Keratinocyte (primary cell): ENCODE measurements at places on chromosomes 2 and 18.

GRCh38 chr18:50158866-50159653 lies 35.9 kb downstream of the MYO5B start:
- no peak for DNase-seq

DNA sequence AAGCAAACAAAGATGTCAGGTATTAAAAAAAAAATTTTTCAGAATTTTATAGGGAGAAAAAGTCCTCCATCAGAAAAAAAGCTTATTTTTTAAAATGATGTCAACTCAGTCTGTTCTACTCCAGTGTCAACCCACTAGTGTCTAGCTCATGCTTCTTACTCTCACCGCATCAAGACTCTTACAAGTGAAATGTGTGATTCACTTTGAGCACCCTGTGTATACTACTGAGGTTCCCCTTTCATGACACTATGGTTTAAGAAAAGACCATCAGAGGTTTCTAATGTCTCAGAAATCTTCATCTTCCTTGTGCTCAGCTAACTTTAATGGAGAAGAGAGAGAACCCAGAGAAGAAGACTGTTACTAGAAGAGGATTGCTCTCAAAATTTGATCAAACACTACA lies 43.4 kb downstream of the FEZ2 start:
- no peak for DNase-seq

DNA sequence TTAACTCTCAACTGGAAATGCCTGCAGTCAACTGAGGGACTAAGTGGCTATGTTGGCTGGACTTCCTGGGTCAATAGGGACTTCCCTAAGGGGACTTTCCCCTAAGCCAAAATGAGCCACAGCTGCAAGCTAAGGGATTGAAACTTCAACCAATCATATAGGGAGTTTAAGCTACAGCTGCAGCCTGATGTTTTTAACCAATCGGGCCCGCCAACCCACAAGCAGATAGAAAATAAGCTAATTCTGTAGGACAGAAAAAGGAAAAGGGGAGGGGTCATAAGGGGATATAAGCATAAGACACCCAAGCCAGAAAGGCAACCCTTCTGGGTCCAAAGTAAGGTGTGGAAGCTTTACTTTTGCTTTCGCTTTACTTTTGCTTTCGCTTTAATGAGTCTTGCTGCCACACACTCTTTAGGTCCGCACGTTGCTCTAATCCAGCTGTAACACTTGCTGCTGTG lies 927.5 kb downstream of the ERBB4 start:
- DNase-seq, result no peak

- no peak for DNase-seq
Observed at GRCh38 chr2:28233164-28233676, 159.4 kb upstream of the FOSL2 start.

DNA sequence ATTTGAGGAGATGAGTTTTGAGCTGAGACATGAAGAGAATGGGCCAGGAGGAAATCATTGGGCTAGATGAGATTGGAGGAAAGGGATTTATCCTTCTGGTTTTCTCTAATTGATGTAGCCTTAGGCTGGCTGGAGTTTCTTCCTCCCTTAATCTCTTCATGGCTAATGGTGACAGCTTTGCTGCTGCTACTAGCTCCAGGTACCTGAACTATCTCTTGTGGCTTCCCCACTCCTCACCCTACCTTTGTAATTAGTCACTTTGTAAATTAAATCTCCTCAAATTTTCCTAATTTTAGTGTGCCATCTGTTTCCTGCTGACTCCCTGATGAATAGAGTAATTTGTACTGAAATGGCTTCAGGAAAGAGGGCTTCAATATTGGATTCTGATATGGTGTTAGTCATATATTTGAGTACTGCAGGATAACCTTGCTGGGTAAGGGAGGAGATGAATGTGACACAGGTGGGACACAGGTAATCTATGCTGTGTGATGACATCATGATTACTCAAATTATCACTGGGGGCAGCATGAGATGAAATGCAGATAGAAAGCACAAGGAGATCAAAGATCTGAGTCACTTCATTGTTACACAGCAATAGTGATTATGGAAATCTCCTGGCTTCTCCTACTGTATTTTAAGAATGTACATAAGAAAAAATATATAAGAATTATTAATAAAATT lies 1134.1 kb upstream of the DDX18 start:
- no peak for DNase-seq

DNA sequence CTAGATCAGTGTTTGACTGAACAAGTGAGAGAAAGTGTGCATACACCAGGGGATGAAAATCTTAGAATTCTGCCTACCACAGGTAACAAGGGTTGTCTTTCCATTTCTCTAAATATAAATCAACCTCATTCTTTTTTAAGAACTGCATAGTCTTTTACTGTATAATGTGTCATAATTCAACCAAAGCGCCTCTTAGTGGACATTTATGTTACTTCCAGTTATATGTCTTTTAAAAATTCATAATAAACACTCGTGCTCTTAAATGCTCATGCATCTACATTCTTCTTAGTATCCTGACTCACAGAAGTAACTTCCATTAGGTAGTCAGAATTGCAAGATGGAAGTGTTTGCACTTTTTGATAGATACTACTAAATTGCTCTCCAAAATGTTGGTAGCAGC lies 76.2 kb downstream of the CHRNA1 start:
- DNase-seq, result no peak

GRCh38 chr2:60882971-60883753 lies 1.8 kb downstream of the REL start:
- DNase-seq, result no peak

DNA sequence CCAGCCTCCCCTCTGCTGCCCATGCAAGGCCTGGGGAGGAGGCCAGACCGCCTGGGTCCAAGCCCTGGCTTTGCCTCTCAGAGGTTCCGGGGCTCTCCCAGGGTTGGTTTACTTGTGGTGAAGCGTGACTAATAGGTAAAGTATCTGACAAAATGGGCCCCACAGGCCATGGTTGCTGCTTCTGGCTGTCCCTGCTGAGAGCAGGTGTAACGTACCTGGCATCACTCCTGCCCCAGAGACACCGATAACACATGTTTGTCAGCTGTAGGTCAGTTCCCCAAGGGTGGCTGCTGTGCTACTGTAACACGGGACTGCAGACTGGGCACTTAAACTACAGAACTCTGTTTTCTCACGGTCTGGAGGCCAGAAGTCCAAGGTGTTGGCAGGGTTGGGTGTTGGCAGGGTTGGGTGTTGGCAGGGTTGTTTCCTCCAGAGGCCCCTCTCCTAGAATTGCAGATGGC lies 34.1 kb downstream of the ODC1 start:
- no peak for DNase-seq

- no peak for DNase-seq
Observed at GRCh38 chr2:24182507-24182906, 7.7 kb downstream of the FAM228A start.

DNA sequence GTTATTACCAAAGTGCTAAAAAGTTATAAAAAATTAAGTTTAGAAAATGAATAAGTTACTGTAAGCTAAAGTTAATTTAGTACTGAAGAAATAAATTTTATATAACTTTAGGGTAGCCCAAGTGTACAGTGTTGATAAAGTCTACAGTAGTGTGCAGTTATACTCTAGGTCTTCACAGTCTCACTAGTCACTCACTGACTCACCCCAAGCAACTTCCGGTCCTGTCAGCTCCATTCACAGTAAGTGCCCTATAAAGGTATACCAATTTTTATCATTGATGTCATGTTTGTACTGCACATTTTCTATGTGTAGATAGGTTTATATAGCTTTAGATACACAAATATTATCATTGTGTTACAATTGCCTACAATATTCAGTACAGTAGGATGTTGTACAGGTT lies 518.3 kb upstream of the PIK3C3 start:
- no peak for DNase-seq

DNA sequence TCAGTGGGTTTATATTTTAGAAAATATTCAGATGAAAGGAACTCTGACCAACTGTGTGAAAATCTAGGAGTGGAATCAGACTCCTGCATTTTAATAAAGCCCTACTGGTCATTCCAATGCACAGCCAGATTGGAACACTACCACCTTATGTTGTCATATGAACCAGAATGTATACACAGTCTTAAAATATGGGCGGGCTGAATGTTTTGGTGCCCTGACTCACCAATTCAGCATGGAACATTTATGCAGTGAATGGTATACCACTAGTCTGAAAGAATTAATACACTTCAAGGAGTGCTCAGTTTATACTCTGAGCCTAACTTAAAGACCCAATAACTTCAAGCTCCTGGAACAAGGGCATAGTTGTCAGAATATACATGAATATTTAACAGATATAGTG lies 280.9 kb upstream of the TCF4 start:
- no peak for DNase-seq

DNA sequence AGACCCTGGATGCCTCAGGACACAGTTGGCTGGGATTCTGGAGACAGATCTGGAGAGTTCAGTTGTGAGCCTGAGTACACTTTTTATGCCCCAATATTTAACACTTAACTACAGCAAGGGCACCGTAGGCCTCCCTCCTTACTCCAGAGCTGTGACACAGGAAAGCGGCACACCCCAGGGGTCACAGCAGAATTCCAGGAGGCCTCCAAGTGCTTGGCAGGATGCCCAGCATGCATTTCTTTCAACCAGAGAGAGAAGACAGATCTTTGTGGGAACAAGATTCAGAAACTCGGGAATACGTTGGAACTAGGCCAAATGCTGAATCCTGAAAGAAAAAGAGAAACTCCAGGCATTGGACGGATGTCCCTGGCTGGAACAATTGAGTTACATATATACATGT lies 199.2 kb upstream of the NT5C1B start:
- DNase-seq, result no peak

DNA sequence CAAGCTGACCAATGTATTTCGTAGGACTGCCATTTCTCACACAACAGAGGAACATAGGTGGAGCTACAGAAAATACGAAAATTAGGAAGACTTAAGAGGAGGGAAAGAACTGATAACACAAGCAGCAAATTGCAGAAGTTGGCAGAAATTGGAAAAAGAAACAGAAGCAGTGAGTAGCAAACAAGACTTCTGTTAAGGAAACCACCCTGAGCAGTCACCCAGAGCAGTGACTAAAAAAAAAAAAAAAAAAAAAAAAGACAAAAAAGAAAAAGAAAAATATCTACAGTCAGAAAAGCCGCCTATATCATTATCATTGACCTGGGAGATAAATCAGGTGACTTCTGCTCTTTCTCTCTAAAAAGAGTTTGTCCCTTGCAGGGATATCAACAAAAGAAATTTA lies 21.4 kb downstream of the STK17B start:
- no peak for DNase-seq

DNA sequence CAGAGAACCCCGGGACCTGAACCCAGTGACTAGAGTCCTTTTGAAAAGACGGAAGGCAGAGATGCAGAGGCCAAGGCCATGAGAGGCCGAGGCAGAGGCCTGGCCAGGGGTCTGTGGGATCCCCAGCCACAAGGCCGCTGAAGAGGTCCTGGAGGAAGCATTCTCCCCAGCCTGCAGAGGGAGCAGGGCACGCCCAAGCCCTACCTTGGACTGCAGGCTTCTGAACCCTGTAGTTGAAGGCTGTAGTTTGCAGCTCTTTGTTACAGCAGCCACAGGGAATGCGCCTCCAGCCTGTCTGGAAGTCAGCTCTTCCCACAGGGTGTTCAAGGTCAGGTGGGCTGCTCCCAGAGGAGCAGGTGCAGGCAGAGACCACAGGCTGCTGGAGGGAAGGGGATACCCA lies 22.1 kb upstream of the PXDN start:
- no peak for DNase-seq

GRCh38 chr2:101881131-101881530 lies 110.6 kb upstream of the IL1R2 start:
- DNase-seq, result no peak

DNA sequence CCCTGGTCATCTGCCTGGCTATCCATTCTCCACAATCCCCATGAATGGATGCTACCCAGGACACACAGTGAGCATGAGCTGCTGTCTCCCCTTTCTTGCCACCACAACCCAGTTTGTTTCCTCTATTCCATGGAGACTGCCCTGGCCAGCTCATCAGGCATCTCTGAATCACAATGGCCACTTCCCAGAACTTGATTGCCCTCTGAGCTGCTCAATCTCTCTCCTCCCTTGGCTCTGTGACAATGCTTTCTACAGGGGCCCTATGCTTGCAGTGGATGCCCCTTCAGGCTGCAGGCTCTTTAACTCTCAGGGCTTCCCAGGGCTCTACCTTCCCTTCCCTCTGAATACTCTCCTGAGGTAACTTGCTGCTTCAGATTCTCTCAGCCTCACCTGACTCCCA lies 14.4 kb upstream of the SLC4A5 start:
- no peak for DNase-seq

GRCh38 chr2:105858868-105859693 lies 114.4 kb downstream of the NCK2 start:
- DNase-seq, result peak; percentile 62

- no peak for DNase-seq
Observed at GRCh38 chr2:51410331-51410730, 378.4 kb upstream of the NRXN1 start.

- DNase-seq, result no peak
Observed at GRCh38 chr18:9135912-9136314, 668 bp upstream of the ANKRD12 start.

DNA sequence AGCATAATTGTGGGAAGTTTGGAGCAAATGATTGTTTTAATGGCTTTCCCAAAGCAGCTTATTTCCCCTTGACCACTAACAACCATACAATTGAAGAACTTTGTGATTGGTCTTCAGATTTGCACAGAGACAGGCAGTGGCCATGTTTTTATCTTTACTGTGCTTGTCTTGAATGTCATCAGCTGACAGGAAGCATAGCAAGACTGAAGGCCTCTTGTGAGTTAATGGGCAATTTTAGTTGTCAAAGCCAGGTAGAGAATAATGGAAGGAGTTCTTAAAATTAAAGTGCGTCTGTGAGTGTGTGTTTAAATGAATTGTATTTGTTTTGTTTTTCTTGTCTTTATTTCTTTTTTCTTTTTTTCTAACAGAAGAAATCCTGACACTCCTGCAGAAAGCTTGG lies 809.9 kb downstream of the TSN start:
- DNase-seq, result no peak

DNA sequence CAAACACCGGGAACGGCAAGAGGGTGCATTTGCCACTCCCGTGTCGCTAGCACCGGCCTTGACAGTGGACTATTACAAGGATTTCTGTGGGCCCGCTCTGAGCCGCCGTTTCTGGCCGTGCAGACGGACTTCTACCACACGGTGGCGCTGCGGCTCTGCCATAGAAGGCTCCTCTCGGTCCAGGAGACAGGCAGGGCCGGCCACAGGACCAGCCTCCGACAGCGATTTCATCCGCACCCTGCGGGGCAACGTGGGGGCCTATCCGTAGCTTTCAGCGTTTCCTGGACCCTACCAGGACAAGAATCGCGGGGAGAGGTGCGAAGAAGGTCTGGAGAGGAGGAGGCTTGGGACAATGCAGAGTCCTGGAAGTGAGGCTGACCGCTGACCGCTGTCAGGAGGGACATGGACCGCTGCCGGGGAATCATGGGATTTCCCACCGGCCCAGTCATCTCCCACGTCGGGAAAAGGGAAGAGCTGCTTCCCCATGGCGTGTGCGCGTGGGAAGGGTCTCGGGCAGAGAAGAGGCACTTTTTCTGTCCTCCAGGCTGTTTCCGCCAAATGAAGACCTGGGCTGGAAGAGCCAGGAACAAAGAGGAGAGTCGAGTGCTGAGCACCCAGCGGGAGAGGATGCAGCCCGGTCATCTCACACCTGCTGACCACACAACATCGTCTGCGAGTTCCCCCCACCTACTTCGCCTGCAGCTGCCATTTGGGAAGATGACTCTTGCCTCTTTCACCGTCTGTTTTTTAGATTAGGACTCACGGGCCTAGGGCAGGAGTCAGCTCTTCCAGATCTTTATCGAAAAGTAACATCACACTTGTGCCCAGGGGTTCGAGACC lies 35.5 kb upstream of the HAAO start:
- no peak for DNase-seq
